NCI-H2029 treated with DMSO at 0.1 percent for 48 hours (cell line): ENCODE measurements at places on chromosomes 16 and 17.

DNA sequence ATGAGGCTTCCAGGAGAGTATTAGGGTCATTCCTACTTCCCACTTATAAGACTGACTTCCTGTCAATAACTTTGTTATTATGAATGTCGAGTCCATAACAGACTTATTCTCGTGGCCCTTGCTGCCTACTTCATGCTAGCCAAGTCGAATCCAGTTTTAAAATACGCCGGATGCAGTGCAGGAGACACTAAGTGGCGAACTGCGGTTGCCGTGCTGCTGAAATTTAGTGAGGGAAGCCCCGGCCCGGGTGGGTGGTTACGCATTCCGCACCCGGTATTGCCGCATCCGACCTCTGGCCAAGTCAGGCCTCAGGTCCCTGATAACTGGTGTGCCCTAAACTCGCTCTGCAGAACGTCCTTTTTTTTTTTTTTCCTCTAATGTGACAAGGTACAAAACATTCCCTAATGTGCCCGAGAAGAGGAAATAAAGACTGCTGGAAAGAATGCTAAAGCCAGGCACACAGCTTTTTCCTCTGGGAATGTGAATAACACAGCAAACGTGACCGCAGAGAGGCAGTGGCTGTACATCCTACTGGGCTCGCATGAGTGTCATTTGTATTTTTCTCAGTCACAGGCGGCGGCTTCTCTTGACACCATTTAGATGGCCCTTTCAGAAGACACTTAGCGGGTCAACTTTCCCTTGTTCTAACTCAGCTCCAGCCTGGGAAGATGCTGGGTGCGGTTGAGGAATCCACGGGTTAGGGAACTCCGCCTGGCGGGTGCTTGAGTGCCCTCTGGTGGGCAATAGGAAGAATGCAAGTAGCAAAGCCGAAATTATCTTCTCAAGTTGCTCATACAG is 7.1 kb upstream of the AKTIP start:
- DNase-seq: no peak

GRCh38 chr17:69763503-69763902 is 311.5 kb upstream of the KCNJ16 start:
- DNase-seq: no peak

DNA sequence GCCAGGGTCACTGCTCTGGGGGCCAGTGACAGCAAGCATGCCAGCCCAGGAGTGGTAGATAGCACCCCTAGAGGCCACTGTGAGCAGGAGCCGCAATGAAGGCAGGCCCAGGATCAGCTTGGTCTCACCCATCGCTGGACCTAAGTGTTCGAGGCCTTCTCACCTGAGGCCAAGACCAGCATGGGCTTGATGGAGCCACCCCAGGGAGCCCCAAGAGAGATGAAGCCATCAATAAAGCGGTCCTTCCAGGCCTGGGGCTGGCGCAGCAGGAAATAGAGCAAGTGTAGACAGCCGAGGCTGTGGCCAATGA is 1.8 kb downstream of the LCAT start:
- DNase-seq: no peak

DNA sequence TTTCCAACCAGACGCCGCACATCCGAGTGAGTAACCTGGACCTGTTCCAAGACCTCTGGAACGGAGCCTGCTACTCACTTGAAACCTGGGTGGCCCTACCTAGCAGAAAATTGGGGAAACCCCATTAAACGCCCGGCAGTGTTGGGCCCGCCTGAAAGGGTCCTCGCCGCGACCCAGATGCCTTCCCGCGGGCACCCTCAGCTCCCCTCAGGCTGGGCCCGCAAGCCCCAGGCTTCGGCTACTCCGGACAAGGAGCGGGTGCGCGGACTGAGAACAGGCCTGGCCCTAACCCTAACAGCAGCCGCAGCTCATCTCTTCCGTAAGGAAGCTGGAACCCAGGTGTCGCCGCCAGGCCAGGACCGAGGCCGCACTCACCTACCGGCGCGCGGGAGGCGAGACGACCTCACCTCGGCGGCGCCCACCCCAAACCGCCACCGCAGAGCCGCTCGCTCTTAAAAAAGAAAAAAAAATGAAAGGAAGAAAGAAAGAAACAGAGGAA is 344 bp downstream of the PSME3IP1 start:
- no peak for DNase-seq

GRCh38 chr17:18896146-18896545 is 38.2 kb downstream of the PRPSAP2 start:
- no peak for DNase-seq

DNA sequence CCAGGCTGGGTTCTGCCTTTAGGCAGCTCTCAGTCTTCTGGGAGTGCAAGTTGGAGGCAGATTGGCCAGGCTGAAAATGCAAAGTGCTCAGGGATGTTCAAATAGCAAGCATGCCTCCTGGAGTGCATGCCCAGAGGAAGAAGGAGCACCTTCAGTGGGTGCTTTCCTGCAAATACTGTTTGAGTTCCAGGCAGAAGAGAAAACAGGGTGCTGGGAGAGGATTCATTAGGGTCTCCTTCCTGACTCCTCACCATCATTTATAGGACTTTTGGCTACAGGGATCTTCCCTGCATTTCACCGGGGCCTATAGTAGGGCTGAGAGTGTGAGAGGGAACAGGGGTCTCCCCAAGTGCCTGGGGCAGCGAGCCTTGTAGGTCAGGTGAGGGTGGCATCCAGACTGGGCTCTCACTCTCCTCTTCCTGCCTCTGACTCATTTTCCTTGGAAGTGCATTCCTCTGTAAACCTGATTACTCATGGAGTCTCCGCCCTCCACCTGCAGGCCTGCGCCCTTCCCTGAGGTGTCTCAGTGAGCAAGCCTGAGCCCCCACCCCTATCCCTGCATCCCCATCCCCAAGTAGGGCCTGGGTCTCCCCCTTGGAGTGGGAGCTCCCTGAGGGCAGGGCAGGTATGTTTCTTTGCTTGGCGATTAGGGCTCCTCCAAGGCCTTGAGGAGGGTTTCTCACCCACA is 17.1 kb upstream of the TNS4 start:
- DNase-seq: no peak

DNA sequence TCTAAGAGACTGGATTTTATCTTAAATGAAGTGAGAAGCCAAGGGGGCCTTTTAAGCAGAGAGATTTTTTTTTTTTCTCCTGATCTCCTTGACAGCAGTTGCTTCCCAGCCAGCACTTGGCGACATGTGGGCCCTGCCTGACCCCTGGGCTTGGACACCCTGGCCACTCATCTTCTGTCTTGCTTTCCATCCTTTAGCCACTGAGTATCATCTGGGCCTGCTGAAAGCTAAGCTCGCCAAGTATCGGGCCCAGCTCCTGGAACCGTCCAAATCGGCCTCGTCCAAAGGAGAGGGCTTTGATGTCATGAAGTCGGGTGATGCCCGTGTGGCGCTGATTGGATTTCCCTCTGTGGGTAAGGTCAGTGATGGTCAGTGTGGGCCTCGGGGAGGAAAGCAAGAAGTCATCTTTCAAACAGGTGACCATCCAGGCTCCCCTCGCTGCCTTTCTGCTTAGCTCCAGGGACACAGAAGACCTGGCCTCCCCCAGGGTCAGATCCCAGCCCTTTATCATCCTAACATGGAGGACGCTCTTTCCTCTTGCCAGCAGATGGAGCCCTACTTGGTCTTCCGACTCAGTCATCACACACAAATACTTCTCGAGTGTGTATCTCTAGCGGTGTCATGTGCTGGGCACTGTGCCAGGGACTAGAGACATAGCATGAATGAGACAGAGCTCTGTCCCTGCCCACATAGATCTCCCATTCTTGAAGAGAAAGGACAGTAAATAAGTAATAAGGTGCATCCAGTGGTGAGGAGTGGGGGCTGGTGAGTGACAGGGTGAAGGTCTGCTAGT is 6.1 kb downstream of the DRG2 start:
- DNase-seq: peak; percentile 10

DNA sequence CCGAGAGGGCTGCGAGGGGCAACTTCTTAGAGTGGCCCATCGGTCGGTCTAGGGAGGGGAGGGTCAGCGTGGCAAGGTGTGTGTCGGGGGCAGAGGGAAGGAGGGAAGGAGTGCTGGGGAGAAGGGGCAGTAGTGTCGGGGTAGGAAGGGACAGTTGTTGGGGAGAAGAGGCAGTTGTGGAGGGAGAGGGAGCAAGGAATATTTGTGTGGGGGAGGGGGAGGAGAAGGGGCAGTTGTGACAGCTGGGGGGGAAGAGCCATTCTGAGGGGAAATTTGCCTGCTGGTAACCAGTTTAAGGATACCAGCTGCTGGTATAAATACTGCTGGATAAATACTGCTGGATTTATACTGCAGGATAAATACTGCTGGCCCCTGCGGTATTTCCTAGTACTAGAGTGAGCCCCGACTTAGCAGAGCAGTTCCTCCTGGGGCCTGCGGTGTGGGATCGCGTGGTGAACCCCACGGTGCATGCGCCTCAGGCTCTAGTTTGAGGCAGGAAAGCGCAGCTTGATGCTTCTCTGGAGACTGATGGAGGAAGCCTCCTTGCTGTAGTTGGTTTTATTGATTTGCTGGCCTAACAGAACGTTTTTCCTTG is 309 bp downstream of the DNAH2 start:
- no peak for DNase-seq

DNA sequence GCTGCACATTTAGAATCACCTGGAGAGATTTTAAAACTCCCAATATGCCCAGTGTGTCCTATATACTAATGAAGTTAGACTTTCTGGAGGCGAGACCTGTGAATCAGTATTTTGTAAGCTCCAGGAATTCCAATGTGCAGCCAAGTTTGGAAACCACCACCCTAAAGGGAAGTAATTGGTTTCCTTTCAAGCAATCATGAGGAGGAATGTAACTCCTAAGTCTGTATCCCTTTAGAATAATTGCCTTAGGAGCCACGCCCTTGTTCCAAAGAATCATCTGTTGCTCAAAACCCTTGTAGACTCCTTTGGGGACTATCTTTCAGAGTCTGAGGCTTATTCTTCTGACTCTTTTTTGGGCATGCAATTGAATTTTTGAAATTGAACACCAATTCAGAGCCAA is 84.4 kb downstream of the DNAH9 start:
- DNase-seq: no peak

DNA sequence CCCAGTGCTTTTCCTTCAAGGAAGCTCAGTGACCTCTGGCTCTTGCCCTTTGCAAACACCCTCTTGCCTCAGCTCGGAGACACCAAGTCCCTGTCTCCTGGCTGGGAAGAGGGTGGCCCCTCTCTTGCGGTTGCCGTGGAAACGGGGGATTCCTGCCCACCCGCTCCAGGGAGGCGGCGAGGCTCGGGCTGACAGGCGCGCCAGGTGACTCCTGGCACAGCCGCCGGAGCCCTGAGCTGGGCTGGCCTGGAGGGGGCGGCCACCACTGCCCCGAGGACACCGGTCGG is 71.4 kb downstream of the ABR start:
- DNase-seq: no peak

GRCh38 chr16:4523686-4524085 is 14.9 kb downstream of the CDIP1 start:
- no peak for DNase-seq

GRCh38 chr16:86303787-86304678 is 206.3 kb upstream of the FOXF1 start:
- DNase-seq: no peak

DNA sequence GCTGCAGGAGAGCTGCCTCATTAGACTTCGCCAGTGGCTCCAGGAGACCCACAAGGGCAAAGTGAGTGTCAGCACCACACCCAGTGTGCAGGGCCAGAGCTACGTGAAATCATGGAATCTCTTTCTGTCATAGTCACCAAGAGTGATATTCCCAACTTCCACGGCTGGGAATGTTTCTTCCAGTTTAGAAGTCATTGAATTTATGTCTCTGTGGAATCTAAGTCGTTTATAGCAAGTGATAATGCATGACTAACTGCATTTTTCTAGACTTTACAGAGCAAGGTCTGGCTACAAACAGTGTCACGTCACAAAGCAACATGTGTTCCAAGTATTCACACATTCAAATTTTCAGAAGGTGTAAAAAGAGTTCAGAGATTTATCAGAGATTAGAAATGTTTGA is 55.5 kb downstream of the SEC14L1 start:
- no peak for DNase-seq

DNA sequence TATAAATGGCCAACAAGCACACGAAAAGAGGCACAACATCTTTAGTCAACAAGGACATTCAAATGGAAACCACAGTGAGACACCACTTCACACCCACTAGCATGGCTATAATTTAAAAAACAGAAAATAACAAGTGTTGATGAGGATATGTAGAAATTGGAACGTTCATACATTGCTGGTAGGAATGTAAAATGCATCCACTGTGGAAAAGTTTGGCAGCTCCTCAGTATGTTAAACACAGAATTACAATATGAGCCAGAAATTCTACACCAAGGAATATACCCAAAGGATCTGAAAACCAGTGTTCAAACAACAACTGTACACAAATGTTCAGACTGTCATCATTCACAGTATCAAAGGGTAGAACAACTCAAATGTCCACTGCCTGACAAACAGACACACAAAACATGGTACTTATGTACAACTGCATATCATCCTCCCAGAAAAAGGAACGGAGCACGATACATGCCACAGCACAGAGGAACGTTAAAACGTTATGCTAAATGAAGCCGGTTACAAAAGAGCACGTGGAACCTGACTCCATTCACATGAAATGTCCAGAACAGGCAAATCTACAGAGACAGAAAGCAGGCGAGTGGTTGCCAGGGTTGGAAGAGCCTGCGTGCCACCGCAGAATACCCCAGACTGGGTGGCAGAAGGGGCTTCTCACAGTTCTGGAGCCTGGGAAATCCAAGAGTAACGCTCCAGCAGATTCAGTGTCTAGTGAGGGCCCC is 32.8 kb upstream of the METRNL start:
- DNase-seq: no peak

GRCh38 chr16:54405478-54405877 is 118.9 kb upstream of the IRX3 start:
- no peak for DNase-seq

GRCh38 chr17:50177476-50177875 is 11.7 kb downstream of the SGCA start:
- DNase-seq: no peak

DNA sequence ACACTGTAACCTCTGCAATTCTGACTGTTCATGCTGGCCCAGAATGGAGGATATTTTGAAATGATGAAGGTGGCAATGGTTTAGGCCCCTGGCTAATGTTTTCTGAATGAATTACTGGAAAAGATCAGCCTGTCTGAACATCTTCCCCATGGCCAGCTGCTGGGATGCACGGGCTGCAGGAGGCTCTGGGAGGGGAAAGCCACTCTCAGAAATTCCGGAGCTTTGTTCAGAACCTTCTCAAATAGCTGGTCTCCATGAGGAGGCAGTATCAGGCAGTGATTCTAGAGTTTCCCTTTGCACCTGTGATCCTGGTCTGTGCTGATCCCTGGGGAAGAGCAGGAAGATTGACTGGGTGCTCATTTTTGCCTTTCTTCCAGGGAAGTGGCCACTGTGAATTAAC is 5.0 kb downstream of the SLC6A2 start:
- DNase-seq: no peak

- no peak for DNase-seq
Observed at GRCh38 chr16:25951999-25952398, 260.2 kb downstream of the HS3ST4 start.

DNA sequence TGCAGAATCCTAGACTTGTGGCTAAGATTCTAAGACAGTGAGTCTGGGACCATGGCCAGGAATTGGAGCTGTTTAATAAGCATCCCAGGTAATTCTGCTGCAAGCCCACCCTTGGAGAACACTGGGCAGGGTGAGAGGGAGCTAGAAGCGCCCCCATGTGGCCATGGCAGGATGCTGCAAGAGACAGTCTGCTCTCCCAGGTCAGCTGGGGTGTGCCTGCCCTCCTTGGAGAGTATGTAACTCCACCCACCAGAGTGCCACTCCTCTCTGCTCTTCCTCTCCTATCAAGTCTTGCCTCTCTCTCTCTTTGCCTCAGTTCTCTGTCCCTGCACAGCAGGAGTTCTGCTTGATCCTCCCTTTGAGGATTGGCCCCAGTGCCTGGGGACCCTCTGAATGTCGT is 14.9 kb downstream of the RCVRN start:
- DNase-seq: no peak
